ENCODE measurements at places on chromosomes 5 and 9.

- peak; percentile 93 for DNase-seq
Measured at GRCh38 chr9:35690614-35691333, 1.0 kb upstream of the TPM2 start.

GRCh38 chr5:54669285-54669684 lies 151.7 kb downstream of the SNX18 start:
- peak; percentile 80 for DNase-seq

- DNase-seq = no peak
Measured at GRCh38 chr5:90747175-90747574, 188.6 kb downstream of the ADGRV1 start.

DNA sequence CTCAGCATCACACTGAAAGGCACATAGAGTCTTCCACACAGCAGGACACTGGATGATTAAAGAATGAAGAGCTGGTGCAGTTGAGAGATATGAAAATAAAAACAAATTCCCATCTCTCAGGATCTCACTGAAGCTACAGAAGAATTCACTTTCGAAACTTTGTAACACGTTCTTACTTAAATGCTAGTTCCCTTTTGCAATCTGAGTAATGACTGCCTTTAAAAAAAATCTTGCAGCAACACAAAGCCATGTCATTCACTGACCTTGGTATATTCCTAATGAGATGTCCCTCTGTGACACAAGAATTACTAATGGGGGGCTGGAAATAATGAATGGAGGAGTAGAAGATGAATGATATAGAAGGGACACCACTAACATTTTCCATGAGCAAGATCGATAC lies 201.8 kb downstream of the GLIS3 start:
- peak; percentile 37 for DNase-seq

DNA sequence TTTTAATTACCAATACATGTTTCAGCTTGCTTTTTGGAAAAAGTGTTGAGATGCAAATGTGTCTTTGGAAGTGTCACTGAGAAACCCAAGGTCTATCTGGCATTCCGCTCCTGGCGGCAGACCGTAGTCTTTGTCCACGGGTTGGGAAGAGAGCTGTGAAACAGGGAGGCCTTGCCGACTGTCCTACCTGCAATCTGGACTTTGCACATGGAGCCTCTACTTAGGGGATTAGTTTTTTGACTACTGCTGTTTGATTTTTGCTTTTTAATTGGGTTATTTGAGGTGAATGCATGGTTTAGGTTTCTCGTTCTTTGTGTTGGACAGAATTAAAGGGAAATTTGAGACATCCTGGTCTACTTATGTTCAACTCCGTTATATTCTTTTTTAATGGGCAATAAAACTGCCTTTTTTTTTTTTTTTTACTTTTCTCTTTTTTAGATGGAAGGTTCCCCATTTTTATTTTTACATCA lies 25.7 kb downstream of the TRIO start:
- no peak for DNase-seq

DNA sequence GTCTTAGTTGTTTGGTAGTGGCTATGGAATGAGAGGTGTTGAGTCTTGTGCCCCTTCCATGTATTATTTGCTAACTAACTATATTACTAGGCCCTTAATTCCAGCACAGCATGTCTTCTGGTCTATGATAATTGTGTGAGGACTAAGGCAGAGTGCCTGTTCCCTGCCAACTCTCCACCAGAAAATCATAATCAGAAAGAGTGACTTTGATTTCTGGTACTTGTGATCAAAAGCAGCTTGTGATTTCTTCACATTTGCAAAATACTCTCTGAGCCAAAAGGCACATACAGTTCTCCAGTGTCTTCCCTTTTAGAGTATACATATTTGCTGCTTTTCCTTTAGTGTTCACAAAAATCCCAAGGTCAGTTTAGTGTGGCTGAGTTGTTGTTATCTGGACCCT lies 229.9 kb downstream of the GNA14 start:
- peak; percentile 66 for DNase-seq

- DNase-seq = no peak
Measured at GRCh38 chr5:168990679-168991078, 310.3 kb downstream of the SLIT3 start.

DNA sequence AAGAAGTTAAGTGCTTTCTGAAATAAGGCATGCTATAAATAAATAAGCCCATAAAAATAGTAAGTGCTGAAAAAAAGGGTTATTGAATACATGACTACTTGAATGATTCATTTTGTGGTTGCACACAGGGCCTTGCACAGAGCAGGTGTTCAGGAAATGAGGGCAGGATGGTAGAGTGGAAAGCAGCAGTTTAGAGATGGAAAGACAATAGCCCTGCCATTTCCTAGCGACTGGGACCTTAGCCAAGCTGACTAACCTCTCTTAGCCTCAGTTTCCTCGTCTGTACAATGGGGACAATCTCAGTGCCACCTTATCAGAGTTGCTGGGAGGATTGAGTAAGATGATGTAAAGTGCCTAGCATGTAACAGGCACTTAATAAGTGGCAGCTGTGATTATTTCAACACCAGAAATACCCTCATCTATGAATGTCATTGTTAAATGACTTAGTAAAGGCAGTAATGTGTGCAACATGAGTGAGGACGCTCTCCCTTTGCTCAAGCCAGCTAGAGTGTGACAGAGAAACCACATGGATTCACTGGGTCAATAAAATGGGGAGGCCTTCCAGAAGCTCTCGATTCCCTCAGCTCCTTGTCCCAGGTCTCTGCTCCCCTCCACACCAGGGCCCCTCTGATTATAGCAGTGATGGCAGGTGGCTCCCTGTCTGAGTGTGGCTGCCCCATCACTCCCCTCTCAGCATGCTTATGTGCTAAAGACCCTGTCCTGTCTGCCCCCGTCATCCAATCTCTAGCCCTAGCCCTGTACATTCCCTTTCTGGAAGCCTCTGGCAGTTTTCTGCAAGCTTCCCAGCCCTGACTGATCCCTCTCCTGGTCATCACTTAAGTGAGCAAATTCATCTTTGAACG lies 16.0 kb upstream of the PHF19 start:
- DNase-seq = no peak
